Adrenal gland (tissue), 19 donors: ENCODE measurements at places on chromosomes 13 and 19. TPM values are rescaled to one million over a fixed set of nuclear protein-coding genes. Genes with fewer than 3 reads are reported as not detected.
A peak's percentile ranks its signal among the peaks of the same experiment; 100 is the strongest.

The MBD3L1 gene
- total RNA-seq = not detected

The PLVAP gene
- total RNA-seq = 72.2 TPM

- no peak for DNase-seq
Observed at GRCh38 chr19:1503089-1503924, 9.5 kb downstream of the ADAMTSL5 start.

- no peak for DNase-seq
Observed at GRCh38 chr13:39530916-39531315, 72.1 kb downstream of the LHFPL6 start.

GRCh38 chr19:17351815-17352435 is 14.6 kb downstream of the GTPBP3 start:
- no peak for DNase-seq

- no peak for DNase-seq
Observed at GRCh38 chr13:111152844-111153243, 37.7 kb downstream of the ARHGEF7 start.

- DNase-seq = no peak
Observed at GRCh38 chr19:33311326-33311682, 9.0 kb upstream of the CEBPA start.

- DNase-seq = no peak
Observed at GRCh38 chr19:56097306-56097705, 23.8 kb downstream of the ZNF787 start.

- no peak for DNase-seq
Observed at GRCh38 chr19:33499248-33499647, 22.3 kb downstream of the PEPD start.

GRCh38 chr19:12859546-12859945 is 21.2 kb downstream of the MAST1 start:
- no peak for DNase-seq

- peak; percentile 62 for DNase-seq
Observed at GRCh38 chr19:32224371-32225244, 120.8 kb upstream of the ZNF507 start.

DNA sequence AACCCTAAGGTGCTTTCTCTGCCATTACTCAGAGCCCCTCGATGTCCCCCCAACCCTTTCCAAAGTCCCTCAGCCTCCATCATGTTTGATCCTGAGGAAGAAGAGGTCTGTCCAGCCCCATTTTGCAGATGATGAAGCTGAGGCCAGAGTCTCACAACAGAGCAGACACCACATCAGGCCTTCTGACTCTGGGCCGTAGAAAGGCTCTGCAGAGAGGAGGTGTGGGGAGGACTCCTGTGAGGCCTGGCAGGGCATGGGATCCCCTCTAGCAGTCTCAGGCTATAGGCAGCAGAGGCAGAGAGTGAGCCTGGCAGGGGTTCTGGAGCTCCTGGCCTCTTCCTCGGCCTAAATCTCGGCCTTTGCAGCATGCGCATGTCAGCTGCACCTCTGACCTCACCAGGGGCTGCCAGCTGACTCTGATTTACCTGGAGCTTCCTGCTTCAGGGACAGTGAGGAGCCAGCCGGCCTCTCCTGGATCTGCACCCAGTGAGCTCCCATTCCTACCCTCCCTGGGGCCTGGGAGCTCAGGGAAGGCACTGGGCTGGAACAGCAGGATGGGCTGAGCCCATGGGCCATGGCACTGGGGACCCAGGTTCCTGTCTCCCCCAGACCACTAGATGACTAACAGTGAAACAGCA is 41.7 kb upstream of the VSTM2B start:
- DNase-seq = no peak

- DNase-seq = no peak
Observed at GRCh38 chr19:19566306-19566705, 28.2 kb downstream of the CILP2 start.

DNA sequence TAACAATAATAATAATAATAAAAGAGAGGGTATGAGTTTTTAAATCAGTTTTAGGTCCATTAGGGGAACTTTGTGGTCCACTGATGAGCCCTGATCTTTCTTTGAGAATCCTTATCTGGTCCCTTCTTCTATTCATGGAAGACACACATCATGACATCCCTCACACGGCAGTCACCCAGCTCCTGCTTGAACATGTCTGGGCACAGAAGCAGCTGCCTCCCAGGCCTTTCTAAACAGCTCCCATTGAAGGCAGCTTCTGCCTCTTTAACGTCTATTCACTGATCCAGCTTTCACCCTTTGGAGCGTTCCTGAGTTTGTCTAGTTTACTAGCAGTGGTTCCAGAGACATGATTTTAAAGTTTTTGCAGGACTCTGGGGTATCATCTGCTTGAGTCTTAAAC is 42.6 kb upstream of the STK24 start:
- DNase-seq = no peak

DNA sequence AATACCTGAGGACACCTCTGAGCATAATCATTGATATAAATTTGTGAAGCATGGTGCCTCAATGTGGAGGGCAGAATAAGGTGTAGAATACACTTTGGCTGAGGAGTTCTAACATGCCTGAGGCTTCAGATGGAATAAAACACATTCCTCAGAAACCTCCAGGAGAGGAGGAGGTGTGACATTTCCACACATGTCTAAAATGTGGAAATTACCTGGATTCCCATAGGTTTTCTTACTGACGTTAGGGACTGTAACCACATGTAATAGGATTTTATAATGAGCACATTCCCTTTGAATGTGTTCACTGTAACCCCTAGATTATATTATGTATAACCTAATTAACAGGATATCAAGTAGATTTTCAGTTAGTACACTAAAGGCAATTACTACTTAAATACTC is 226.1 kb downstream of the TDRD3 start:
- DNase-seq = no peak

DNA sequence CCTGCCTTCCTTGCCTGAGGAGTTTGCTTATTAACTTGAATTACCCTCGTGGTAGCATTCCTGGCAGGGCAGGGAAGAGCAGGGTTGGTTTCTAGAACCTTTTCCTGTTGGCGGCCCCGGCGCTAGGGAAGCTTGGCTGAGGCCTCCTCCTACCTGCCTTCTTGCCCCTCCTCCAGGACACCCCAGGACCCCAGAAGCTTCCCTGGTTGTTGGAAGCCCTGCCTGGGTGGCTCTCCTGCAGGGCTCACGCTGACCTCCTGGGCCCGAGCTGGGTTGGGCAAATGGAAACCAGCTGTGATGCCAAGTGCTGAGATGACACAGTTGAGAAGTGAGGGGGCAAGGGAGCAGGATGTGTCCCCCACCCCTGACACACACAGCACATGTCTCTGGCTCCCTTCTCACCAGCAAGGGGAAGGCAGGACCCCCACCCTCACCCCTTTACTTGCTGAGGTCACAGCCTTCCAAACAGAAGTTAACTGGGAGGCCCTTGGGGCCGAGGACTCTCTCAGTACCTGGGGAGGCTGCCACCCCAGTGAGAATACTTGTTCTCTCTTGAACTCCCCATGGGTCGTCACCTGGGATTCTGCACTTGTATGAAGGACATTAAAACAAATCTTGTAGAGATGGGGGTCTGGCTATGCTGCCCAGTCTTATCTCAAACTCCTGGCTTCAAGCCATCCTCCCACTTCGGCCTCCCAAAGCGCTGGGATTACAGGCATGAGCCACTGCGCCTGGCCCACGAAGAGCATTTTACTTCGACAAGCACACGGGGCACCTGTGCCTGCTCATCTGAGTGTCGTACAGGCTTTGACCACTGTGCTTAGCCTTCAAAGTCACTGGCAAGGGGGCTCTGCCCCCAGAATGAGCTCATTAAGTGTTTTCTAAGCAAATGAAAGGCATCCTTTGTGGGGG is 10.5 kb downstream of the CEBPA start:
- DNase-seq = no peak

GRCh38 chr13:108680011-108680410 is 50.6 kb downstream of the MYO16 start:
- no peak for DNase-seq

GRCh38 chr13:78161266-78161665 is 242.6 kb upstream of the EDNRB start:
- no peak for DNase-seq

- no peak for DNase-seq
Observed at GRCh38 chr13:79674765-79675515, 194.0 kb downstream of the NDFIP2 start.

DNA sequence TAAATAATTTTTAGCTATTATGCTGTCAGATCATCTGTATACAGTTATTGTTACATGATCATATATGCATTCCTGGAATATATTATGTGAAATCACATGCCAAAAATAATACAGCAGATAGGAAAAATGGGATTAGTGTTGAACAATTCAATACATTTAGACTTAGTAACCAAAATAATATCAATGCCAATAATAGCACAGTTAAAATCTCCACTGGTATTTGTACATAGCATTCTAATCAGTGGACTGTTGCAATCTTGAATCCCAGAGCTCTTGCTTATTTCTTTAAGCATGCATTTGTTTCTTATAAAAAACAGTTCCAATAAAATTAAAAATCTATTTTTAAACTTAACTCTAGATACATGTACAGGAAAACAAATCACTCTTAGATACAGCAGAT is 2772.2 kb downstream of the PCDH9 start:
- DNase-seq = no peak

GRCh38 chr13:90352763-90353162 is 994.7 kb upstream of the MIR17HG start:
- no peak for DNase-seq
